ENCODE measurements at places on chromosomes 7 and 10. TPM values are rescaled to one million over a fixed set of nuclear protein-coding genes. Genes with fewer than 3 reads are reported as not detected.
A peak's percentile ranks its signal among the peaks of the same experiment; 100 is the strongest.

- no peak for DNase-seq
Observed at GRCh38 chr7:151487228-151487627, 32.5 kb downstream of the RHEB start.

- DNase-seq: peak; percentile 76
Observed at GRCh38 chr10:13724484-13724883, 137.7 kb downstream of the PRPF18 start.

GRCh38 chr10:5070648-5071410, 23.4 kb upstream of the AKR1C3 start:
- DNase-seq: no peak

GRCh38 chr7:117129521-117129955, 176.2 kb downstream of the ST7 start:
- DNase-seq: no peak

GRCh38 chr7:103811997-103812396, 177.5 kb downstream of the RELN start:
- DNase-seq: no peak

- no peak for DNase-seq
Observed at GRCh38 chr7:112069879-112070321, 136.3 kb downstream of the DOCK4 start.

DNA sequence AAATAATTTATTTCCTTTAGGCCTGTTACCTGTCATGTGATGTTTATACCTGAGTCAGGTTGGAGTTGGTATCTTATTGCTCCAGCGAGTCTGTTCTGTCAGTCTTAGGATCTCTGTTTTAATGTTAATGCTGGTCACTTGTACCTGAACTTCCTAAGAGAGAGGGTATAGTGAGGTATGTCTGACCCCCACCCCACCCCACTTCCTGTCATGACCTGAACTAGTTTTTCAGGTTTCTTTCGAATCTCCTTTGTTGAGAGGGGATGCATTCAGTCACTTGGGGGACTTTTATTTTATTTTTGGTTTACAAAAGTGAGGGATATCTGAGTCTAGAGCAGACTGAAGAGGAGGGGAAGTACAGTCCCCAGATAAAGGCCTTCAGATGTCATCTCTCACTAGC, 769.0 kb upstream of the COBL start:
- DNase-seq: no peak

GRCh38 chr7:117728890-117729624, 144.2 kb downstream of the CTTNBP2 start:
- DNase-seq: peak; percentile 36

DNA sequence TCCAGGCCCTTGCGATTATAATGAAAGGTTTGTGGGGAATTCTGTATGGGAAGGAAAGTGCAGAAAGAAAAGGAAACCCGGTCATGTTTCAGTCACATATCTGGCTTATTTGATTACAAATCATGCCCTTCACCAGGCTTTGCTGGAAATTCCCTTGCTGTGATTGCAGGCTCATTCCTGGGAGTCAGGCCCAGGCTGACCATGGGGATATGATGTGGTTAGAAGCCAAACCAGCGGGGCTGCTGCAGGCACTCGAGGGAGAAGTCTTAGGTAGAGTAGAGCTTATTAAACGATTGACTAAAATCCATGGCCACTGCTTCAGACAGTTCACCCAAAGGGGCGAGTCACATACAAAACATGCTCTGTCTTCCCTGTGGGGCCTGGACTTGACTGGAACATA, 16.2 kb downstream of the PKD1L1 start:
- no peak for DNase-seq

- no peak for DNase-seq
Observed at GRCh38 chr7:116679500-116679899, 7.5 kb downstream of the MET start.

GRCh38 chr10:86061278-86062197, 305.1 kb downstream of the GRID1 start:
- DNase-seq: no peak

DNA sequence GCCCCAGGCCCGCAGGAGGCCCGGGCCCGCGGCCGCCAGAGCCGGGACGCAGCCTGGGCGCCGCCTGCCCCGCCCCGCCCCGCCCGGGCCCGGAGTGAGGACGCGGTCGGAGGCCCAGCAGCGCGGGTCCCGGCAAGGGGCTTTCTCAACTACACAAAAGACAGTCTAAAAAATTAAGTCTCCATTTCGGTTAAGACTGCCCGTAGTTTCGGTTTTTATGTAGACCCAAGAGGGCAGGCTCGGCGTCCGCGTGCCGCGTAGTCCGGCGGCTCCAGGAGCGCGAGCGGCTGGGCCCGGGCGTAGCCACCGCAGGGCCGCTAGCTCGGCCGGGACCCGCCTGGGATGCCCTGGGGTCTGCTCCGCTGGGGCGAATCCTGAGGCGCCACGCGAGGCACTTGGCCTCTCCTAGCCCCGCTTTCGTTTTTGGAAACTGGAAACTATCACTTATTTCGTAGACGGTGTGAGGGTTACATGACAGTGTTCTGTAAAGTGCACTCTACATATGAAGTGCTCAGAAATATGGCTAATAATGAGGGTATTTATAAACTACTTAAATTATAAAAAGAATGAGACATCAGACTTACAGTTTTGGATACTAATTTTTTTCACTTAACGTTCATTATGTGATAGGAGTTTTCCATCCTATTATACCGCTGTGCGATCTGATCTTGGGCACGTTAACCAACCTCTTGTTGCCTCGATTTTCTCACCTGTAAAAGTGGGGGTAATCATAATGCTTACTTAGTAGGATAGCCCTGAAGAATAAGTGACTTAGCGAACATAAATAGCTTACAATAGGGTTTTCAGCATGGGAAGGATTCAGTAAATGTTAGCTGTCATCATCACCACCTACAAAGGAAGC, 573 bp downstream of the BLVRA start:
- DNase-seq: peak; percentile 69

DNA sequence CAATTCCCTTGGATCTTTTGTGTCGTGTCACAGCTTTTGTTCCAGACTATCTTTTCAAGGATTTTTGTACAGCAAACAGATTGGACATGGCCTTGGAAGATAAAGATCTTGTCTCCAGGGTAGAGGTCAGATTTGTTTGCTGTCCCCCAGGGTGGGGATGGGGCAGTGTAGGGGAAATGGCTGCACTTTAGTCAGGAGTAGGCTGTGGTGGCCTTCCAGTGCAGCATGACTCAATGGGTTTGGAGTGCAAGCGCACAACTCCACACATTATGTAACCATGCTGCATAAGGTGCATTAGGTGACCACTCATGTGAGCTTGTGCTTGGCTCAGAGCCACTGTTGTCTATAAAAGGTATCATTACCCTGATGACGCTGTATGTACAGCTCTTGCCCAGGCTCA, 23.9 kb upstream of the ADAMTS14 start:
- no peak for DNase-seq

- DNase-seq: no peak
Observed at GRCh38 chr10:107025676-107026075, 138.8 kb downstream of the SORCS1 start.

GRCh38 chr7:39574673-39575349, 8.6 kb downstream of the YAE1 start:
- DNase-seq: no peak

- no peak for DNase-seq
Observed at GRCh38 chr7:157412021-157412443, 75.2 kb downstream of the DNAJB6 start.

The GNGT1 gene
- total RNA-seq: not detected

The FRMPD2 gene
- total RNA-seq: not detected

The SPDYE9 gene
- not detected for total RNA-seq

The TSPAN12 gene
- total RNA-seq: 53.9 TPM

The CABCOCO1 gene
- total RNA-seq: 0.92 TPM

The C10orf71 gene
- total RNA-seq: 23.3 TPM

The HTR5A gene
- total RNA-seq: not detected

The ATG9B gene
- 25.8 TPM for total RNA-seq

The ITGB8 gene
- total RNA-seq: 27.0 TPM

The DDC gene
- total RNA-seq: not detected

All from tongue (tissue), 3 donors.